Osteocyte (in vitro differentiated cells): ENCODE measurements at places on chromosomes 5 and 9. TPM values are rescaled to one million over a fixed set of nuclear protein-coding genes. Genes with fewer than 3 reads are reported as not detected.
A peak's percentile ranks its signal among the peaks of the same experiment; 100 is the strongest.

FUBP3 gene
- 67.7 and 72.7 TPM in 2 replicates for total RNA-seq

ORM2 gene
- total RNA-seq, result not detected in 2 replicates

PDE8B gene
- 2.0 and 2.5 TPM in 2 replicates for total RNA-seq

DNA sequence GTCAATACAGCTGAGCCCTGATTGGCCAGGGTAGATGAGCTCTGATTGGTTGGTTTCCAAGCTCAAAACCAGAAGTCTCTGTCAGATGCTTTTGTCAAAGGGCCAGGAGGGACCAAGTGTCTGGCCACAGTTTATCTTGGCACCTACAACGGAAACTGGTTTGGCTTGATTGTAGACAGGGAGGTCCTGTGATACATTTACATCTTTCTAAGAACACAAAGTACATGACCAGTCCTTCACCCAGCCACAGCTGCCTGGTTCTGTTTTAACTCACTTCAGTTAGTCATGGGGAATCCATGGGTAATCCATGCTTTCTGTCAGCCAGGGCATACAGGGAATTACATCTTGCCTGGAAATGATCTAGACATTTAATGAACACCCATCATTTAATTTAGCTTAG, 171.2 kb downstream of the SLC12A2 start:
- DNase-seq, result no peak
- no peaks in the 10 kb centered on the region for H3K27me3 ChIP-seq
- H3K36me3 ChIP-seq, result peaks cover 44% of the 10 kb centered on the region
- H3K27ac ChIP-seq, result no peak overlapping the region
- no peak overlapping the region for H3K4me3 ChIP-seq

DNA sequence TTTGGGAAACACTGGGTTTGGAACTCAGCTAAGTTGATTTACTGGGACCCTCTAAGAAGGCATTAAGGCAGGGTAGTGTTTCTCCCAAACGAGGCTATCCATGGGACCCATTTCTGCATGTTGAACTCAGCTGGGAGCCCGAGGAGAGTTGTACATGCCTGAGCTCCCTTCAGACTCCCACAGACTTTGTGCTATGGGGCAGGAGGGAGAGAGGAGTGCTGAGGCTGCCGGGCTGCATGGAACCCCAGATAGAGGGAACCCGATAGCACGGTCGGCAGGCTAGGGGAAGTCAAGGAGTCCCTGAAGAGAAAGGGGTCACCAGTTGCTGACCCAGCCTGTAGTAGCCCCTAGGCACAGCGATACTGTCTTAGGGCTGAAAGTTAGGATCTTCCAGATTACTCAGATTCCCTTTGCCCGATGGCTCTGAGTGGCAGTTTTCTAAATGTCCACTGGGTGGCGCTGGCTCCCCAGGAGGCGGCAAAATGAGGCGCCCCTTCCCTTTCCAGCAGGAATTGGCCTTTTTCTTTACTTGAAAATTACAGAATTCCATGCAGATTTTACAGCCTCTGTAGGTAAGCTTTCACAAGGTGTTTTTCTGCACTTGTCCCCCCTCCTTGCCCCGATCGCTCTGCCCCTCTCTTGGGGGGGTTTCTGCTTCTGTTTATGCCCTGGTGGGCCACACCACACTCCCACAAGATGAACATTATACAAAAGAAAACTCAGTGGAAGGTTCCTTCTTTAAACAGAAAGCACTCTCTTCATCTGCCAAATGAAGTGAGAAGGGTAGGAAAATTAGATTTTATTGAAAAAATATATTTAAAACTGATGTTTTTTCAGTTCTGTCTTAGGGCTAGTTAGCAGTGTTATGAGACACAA, 17.8 kb downstream of the NANS start:
- peak; percentile 89 for DNase-seq
- no peak overlapping the region for H3K4me3 ChIP-seq

GRCh38 chr5:7078901-7079300, 317.0 kb upstream of the ADCY2 start:
- no peak for DNase-seq
- H3K4me3 ChIP-seq, result no peak overlapping the region
- no peaks in the 10 kb centered on the region for H3K27me3 ChIP-seq
- no peak overlapping the region for H3K27ac ChIP-seq
